Activated CD4-positive, alpha-beta T cell treated with anti-CD3 and anti-CD28 coated beads, Interleukin-2, amount 50 U/mL, for 16 hours (primary cell): ENCODE measurements at places on chromosomes 2 and 18.

- no peak for DNase-seq
Measured at GRCh38 chr2:55408098-55408882, 11.4 kb downstream of the CCDC88A start.

DNA sequence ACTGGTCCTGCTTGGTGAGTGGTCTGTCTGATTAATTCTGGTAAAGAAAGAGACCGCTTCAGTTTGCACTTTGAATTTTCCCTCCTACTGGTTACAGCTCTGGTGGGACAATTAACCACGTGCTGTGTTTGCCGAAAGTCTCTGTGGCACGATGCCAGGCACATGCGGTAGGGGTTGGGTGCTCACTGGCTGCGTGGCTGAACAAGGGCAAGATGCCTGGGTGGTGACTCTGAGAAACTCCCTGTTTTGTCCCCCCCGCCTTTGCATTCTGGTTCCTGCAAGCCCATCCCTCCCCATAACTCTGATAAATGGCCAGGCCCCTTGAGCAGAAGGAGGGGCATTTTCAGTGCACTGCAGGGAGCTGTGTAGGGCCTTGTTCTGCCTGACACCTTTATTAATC, 206.1 kb downstream of the TFCP2L1 start:
- DNase-seq: no peak

GRCh38 chr18:40041951-40042350, 1913.1 kb upstream of the PIK3C3 start:
- no peak for DNase-seq

DNA sequence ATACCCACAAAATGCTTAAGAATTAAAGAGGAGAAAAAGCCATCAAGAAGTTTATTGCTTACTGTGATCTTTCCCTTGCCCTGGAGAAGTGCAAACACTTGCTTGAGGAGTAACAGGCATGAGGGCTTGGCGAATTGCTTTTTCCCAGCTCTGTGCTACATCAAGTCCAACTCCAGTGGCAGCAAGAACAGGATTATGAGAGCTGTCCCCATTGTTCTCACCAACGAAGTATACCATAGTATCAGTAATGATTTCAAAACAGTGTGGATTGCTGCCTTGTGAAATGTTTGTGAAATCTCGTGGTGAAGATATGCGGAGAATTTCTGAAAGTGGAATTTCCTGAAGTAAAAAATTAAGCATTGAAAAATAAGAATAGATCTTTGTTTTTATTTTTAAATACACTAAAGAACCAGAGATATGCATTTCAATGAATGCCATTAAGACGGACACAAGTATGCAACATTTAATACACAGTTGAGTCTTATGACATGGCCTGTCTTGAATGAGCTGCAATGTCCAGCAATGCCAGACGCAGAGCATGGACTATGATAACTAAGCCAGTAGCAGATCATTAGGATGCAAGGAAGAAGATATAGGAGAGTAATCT, 43.0 kb downstream of the NDUFAF7 start:
- no peak for DNase-seq

GRCh38 chr2:165208094-165208493, 4.2 kb upstream of the SCN3A start:
- DNase-seq: no peak

DNA sequence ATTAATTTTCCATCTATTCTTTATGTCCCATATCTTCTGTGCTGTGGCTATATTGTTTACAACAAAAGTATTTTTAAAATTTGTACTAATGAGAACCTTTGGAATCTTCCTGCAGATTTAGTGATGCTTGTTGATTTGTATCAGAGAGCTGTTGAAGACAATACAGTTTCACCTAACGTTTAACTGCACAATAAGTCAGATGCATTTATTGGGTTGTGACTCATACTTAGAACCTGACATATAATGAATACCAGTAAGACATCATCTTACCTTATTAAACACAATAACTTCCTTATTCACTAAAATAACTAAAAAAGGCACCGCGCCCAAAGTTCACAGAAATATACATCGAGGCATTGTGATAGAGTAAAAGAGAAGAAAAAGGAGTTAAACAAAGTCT, 43.8 kb upstream of the IL1R1 start:
- no peak for DNase-seq

DNA sequence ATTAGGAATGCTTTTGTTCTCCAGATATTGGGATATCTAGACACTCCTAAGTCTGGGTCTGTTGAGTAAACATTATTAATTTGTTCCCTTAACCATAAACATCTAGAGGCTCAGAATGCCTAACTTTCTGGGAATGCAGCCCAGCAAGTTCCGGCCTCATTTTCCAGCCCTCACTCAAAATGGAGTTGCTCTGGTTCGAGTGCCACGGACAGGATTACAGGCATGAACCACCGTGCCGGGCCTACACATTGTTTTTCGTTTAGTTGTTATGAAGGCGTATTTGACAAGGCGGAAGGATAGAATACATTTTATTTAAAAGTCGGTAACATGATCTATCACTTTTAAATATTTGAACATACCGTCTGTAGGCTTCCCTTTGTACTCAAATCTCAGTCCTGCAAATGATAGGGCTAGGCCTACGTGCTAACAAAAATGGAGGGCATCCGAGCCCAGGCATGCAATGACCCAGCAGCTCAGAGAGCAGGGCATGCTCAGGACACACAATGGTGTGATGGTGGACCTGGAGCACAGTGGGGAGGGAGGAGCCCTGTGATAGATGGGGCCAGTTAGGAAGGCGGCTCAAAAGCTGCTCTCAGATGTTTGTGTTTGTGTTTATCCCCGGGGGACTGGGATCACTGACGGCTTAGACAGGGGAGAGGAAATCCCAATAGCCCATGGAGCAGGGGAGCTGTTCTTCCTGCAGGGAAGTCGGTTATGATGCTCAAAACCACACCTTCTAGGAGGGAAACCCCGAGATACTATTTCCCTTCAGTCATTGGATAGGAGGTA, 2.9 kb upstream of the SCYGR1 start:
- DNase-seq: no peak

GRCh38 chr2:43898838-43899346, 60.1 kb downstream of the ABCG8 start:
- DNase-seq: no peak
